ENCODE measurements at places on chromosomes 1 and 21.

DNA sequence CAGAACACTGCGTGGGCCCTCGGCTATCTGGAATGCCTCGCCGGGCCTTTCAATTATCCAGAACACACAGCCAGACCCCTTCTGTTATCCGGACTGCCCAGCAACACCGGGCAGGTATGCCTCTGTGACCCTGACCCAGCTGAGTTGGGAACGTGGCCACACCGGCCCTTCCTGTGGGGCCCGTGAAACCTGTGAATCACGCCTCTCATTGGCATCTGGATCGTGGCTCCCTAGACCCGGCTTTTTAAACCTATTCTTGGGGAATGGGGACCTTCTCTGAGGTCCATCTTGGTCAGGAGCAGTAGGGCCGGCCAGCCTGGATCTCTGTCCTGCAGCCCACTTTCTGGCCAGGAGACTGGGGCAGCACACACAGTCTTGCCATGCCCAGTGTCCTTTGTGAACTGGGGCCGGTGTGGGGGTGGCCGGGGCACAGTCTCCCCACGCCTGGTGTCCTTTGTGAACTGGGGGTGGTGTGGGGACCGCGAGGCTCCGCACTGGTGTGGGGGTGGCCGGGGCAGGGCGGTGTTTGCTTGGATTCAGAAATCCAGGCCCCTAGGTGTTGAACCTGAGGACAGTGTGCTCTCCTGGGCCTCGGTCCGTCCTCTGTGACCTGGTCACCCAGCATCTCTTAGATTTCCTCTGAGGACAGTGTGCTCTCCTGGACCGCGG, 11.1 kb downstream of the COL18A1 start:
- DNase-seq, result no peak

DNA sequence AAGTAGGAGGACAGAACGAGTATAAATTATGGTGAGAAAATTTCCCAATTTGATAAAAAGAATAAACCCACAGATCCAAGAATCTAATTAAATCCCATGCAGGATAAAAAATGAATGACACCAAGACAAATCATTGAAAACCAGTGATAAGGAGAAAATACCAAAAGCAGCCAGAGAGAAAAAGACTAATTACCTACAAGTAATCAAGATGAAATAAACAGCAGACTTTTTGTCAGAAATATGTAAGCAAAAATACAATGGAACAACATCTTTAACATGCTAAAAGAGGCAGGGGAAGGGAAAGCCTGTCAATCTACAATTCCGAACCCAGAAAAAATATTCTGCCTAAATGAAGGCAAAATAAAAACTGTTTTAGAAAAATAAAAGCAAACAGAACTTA, 20.7 kb upstream of the CCN1 start:
- DNase-seq, result no peak

DNA sequence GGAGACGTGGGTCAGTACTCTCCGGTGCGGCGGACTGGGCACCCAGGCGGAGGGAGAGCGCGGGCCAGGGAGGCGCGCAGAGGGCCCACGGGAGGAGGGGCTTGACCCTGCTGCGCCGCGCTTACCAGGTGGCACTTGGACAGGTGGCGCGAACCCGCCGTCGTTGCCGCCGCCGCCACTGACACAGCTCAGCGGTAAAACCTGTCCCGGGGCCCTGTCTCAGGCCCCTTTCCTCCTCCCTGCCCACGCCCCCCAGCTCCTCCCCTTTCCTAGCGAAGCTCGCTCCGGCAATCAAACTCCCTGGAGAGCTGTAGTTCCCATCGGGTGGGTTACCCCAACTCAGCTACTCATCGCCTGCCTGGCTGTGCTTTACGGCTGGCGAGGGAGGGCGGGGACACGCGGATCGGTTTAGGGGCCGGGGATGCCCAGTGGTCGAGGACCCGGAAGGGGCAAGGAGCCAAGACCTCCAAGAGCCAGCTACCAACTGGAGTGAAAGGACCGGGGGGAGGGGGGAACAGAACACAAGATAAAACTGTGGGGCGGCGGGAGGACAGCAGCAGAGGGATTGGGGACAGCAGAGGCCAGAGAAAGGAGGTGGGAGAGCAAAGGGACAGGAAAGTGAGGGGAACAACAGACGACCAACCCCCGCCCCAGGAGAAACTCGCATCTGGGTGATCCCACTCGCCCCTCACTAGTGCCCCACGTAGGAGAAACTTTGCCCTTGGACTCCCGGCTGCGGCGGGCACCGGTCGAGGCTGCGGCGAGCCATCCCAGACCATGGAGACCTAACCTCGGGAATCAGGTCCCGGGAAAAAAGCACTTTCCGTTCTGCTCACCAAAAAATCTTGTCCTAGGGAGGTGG, 2.9 kb downstream of the GFI1 start:
- DNase-seq, result peak; percentile 77

DNA sequence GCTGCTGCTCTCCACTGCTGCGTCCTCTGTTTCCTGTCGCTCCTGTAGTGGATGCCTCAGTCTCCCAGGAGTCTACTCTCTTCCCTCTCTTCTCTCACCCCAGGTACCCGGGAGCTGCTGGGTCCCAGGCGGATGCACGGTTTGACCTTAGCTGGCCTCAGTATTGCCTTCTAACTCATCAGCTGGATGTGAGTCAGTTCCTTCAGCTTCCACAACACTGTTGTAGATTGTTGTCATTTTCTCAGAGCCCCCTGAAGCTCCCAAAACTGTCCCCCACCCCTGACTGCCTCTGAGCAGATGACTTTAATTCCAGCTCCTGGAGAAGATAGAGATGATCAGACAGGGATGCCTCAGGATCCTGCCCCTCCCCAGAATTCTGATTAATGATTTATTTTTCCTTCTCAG, 7.2 kb downstream of the CNIH3 start:
- no peak for DNase-seq

GRCh38 chr1:15287035-15287979, 40.3 kb downstream of the FHAD1 start:
- DNase-seq, result no peak

DNA sequence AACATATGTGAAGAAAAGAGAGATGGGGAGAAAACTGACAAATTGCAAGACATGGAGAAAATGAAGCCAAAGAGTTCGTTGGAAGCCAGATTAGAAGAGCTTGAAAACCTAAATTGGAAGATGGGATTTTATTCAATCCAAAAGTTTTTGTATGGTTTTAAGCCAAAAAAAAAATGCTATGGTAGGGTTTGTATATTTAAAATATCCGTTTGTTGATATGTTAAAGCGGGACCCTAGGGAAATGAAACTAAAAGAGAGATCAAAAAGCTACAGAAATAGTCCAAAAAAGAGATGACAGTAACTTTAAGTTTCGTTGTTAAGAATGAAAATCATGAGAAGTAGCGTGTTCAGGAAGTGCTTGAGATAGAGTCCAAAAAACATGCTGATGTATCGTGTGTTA, 617.7 kb upstream of the ADGRL2 start:
- DNase-seq, result no peak

- DNase-seq, result peak; percentile 30
Observed at GRCh38 chr1:153677718-153678518, 570 bp upstream of the NPR1 start.

GRCh38 chr1:57061369-57061768, 95.6 kb upstream of the C8B start:
- no peak for DNase-seq

GRCh38 chr1:95951371-95952102, 717.5 kb downstream of the RWDD3 start:
- DNase-seq, result no peak

DNA sequence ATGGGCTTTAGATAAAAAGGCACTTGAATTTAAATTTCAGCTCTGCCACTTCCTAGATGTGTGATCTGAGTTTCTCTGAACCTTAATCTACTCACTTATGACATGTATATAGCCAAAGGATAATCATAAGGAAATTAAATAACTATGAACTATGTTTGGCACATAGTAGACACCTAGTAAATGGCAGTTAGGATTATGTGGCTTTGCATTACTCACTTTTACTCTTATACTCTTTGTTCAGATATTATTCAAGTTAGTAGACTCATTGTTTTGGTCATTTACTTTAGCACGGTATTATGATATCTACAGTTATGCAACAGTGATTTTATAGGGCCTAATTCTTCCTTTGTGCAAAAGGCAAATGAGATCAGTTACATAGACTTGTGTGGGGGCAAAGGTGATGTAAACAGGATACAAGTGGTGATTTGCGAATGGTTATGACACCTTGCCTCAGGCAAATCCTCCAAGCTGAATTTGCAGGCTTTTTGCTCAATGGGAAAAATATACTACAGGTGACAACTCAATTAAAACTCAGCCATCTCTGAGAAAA, 297.2 kb upstream of the PBX1 start:
- DNase-seq, result no peak

DNA sequence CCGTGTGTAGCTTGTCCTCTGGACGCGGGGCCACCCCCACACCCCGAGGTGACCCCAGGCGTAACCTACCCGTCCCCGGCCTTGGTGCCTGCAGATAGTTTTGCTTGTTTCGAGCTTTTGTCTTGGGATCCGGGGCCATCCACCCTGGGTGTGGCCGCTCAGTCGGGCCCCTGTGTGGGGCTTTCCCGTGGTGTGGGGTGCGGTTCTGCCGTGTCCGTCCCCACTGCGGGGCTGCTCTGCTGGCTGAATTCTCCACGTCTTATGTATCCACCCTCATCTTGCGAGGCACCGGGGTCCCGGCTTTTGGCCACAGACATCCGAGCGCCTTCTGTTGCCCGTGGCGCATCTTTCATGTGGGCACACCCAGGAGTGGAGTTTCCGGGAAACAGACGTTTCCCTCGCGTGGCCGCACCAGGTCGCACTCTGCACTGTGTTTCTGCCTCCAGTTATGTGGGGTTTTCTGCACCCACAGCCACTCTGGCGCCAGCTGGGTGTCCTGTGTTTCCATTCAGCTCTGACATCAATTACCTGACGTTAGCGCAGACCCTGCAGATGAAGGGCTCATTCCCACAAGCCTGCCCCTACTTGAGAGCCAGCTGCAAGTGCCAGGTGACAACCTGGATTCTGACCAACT, 64.9 kb downstream of the PRKCZ start:
- DNase-seq, result no peak

- no peak for DNase-seq
Observed at GRCh38 chr1:216144661-216145450, 278.4 kb downstream of the USH2A start.

DNA sequence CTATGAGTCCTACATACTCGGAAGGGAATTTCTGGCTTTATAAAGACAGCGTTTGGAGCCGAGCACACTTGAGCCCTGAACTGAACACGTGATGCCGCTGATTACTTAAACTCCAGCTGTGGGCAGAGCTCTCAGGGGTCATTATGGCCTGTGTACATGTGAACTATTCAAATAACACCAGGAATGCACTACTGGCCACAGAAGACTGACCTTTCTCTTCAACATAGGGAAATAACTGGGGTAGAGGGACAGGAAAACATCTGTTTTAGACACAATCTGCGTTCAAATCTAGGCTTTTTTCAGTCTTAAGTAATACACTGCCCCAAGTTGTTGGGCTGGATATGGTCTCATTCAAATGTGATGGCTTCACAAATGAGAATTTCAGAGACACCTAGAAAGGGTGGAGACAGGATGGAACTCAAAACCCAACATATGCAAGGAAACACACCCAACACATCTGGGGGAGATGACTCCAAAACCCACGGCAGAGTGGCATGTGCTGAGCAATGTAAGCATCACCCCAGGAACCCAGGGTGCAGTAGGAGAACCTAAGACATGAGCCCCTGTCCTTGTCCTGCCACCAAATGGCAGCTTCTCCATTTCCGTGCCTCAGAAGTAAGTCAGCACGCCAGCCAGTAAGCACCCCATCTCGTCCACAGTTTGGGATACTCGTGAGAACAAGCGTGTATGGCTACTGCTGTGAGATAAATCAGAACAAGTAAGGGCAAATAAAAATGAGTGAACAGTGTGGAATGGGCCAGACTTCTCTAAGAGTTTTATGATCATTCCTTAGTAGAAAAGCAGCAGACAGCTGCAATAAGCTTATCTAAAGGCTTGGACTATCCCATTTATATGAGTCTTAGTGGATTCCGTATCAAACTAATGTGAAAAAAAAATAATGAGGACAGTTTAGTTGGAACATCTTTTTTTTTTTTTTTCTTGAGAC, 24.9 kb downstream of the NID1 start:
- DNase-seq, result no peak

GRCh38 chr1:232016616-232017015, 390.0 kb downstream of the DISC1 start:
- no peak for DNase-seq

DNA sequence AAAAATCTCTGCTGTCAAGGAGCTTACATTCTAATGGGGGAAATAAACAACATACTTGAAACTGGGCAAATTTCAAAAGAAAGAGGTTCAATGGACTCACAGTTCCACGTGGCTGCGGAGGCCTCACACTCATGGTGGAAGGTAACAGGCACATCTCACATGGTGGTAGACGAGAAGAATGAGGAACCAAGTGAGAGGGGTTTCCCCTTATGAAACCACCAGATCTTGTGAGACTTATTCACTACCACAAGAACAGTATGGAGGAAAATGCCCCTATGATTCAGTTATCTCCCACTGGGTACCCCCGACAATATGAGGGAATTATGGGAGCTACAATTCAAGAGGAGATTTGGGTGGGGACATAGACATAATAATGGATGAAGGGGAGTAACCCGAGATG, 226.4 kb downstream of the ZP4 start:
- DNase-seq, result no peak

DNA sequence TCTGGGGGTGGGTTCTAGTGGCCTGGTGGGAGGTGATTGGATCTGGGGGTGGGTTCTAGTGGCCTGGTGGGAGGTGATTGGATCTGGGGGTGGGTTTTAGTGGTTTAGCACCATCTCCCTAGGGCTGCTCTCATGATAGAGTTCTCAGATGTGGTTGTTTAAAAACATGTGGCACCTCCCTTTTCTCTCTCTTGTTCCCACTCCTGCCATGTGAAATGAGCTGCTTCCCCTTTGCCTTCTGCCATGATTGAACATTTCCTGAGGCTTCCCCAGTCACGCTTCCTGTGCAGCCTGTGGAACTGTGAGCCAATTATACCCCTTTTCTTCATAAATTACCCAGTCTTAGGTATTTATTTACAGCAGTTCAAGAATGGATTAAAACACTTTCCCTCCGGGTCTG, 327.3 kb upstream of the AJAP1 start:
- no peak for DNase-seq

- DNase-seq, result no peak
Observed at GRCh38 chr21:39632796-39633442, 20.2 kb downstream of the B3GALT5 start.

- no peak for DNase-seq
Observed at GRCh38 chr1:117569856-117570255, 36.0 kb upstream of the TENT5C start.

DNA sequence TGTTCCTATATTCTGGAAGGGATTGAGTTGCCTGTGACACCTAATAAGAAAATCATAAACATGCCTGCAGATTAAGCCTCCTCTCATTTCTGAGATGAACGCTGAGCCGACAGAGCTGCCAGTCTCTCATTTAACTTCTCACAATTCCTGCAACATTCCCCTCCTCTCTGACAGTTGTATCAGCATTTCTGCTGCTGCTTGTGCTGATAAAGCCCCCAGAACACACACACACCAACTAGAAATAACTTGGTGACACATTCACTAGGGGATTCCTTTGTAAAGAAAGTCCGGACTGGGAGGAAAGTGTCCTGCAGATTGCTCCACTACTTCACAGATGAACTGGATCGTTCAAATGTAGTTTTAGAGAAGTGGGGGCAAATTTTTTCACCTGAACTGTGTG, 437.3 kb downstream of the PLA2G4A start:
- DNase-seq, result no peak

All from activated T-cell treated with anti-CD3 and anti-CD28 coated beads, Interleukin-2, amount 50 U/mL, for 4 hours (primary cell).